ENCODE measurements at places on chromosomes 6 and 20.
A peak's percentile ranks its signal among the peaks of the same experiment; 100 is the strongest.

- peak; percentile 84 for DNase-seq
Observed at GRCh38 chr6:79233611-79234149, 802 bp downstream of the HMGN3 start.

DNA sequence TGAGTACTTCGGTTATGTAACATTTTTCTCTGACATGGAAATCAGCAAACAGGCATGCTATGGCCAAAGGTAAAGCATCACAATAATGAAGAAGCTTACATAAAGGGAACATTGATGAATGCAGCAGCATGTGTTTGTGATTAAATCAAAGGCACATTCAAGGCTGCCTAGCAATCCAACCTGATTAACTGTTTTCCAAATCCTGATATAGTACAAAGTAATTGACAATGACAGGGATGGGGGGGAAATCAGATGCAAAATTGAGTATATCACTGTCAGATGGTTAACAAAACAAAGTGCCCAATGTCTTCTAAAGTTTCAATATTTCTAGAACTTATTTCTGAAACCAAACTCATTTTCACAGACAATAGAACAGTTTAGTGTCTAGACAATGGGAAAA, 39.2 kb upstream of the B3GAT2 start:
- no peak for DNase-seq

DNA sequence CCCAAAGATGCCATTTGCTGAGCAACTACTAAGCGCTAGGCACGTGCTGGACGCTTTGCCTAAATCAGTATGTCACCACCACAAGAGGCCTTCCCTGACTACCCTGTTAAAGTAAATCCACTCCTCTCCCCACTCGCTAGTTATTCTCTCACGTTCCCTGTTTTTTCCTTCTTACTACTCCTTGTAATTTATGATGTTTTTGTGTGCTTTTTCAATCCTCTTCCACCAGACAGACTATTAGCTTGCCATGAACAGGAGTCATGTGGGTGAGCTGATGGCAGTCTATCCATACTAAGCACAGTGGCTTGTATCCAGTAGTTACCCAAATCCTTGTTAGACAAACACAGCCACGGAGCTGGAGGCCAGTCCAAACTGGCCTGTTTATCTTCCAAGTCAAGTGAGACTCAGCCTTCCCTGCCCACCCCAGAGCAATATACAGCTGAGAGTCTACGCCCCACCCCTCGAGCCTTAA, 41.2 kb downstream of the C6orf132 start:
- no peak for DNase-seq

DNA sequence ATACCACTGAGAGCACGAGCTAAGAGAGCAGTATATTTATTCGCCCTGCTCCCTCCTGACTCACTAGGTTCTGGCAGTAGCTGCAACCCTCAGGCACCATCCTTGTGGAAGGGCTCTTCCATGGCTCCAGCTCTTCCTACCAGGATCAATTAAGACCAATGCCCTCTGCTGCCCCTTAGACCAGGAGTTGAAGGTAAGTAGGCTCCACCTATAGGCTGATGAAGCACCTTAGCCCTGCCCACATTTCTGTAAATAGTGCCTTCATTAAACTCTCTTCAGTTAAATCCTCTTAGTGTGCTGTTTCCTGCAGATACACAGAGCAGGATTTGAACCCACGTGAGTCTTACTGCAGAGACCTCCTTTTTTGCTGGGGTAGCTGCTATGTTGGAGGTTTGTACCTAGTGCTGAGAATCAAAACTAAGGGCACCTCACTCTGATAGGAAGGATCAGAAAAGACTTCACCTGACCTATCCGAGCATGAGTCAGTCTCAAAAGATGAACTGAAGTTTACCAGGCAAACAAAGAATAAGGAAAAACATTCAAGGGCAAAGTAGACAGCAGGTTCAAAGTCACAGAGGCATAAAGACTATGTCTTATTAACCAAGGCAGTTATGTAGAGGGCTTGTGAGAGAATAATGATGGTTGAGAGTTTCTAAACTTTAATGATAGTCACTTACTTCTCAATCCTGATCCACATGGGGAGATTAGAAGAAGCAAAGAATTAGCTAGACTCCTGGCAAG, 56.9 kb upstream of the BEND6 start:
- DNase-seq = no peak
